ENCODE measurements at places on chromosomes 5 and 9.

DNA sequence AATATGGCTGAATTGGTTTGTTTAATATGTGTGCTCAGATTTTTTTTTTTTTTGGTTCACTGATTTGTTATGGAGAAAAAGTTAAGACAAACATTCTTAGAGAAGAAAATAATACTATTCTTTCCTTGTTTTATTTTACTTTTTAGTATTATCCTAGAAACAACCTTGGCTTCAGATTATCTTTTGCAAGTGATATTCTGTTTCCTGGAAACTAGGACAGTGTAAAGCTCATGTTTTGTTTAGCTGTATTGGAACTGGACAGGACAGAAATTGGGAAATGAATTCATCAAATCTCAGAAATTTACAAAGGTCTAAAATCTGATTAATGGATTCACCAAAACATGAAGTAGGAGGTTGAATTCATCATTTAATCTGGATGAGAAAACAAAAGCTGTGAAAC, 130.5 kb downstream of the FBXL7 start:
- DNase-seq = no peak

GRCh38 chr5:170137694-170138214, 32.1 kb downstream of the FOXI1 start:
- DNase-seq = no peak

- DNase-seq = peak; percentile 91
Measured at GRCh38 chr5:177431317-177432142, 5.1 kb downstream of the GRK6 start.

DNA sequence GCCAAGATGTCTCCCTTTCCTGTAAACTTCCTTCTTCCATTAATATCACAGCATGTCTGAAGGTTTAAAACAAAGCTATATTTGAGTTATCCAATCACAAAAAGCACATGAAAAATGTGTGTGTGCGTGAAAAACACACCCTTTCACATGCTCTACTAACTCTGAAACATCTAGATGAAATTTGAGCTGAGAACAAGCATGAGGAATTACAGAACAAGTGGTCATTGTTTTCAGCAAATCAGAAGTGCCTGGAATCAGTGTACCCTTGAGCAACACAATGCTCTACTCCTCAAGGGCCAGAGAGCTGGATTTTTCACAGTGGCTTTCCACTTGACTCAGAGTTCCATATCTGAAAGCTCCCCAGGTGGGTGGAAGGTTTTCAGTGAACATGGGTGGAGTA, 255.9 kb downstream of the PSAT1 start:
- no peak for DNase-seq

- DNase-seq = no peak
Measured at GRCh38 chr5:125411744-125412560, 665.5 kb upstream of the ZNF608 start.

DNA sequence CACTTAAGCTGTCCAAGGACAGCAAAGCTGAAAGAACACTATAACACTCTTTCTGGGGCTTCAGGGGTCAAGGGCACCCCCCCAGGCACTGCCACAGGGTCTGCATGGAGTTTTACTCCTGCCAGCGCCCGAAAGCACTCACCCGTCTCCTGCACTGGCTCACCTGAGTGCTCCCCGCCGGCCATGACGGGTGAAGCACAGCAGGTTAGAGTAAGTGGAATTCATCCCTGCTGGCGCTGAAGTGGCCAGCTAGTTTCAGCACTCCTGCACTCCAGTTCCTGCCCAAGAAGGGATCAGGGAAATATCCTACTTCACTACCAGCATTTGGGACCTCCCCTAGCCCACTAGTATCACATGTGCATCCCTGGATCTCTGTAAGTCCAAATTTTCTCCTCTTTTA, 516.0 kb downstream of the ZNF608 start:
- DNase-seq = no peak

DNA sequence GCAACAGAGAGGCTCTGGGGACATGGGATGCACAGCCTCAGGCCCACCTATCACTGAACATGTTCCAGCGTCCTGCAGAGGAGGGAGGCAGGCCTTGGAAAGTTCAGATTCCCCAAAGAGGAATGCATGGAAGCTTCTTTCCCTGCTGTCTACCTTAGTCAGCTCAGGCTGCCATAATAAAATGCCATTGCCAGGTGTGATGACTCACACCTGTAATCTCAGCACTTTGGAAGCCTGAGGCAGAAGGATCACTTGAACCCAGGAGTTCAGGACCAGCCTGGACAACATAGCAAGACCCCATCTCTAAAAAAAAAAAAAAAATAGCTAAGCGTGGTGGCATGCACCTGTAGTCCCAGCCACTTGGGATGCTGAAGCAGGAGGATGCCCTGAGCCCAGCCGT, 24.5 kb upstream of the TOR1B start:
- DNase-seq = no peak

- no peak for DNase-seq
Measured at GRCh38 chr5:92050970-92051369, 667.9 kb upstream of the ARRDC3 start.

- no peak for DNase-seq
Measured at GRCh38 chr9:115548609-115549260, 430.8 kb upstream of the TNC start.

DNA sequence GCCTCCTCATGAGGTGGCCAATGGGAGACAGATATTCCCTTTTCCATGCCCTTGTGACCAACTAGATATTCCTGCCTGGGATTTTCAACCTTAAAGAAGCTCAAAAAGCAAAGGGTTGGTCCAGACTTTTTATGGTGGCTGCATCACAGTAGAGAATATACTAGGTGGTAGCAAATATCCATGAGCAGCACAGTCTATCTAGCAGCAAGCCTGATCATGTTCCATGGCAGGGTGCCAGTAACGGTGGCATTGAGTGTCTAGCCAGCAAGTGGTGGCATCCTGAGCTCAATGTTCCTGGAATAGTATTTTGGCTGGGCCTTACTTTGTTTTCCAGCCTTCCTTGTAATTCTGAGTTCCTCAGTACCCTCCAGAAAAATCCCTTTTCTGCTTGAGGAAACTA, 25.8 kb downstream of the CDC25C start:
- DNase-seq = no peak

DNA sequence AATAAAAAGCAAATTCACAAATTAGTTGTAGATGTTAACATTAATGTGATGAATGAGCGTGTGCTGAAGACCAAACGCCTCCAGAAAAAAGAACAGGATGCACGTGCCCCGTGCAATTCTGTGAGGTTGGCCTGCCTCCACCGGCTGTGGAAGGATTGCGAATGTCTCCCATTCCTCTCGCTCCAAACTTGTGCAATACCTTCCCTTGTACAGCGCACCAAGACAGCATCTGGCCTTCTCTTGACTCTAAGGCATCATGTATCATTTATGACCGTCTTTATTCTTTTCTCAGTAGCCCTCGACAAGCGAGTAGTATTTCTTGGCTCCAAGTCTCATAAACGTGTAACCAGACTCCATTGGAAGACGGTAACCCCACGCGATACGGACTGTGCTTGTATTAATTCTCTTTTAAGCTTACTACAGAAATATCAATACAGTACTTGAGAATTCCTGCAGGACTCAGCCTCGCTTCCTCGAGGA, 1.5 kb upstream of the TESK1 start:
- no peak for DNase-seq

- DNase-seq = no peak
Measured at GRCh38 chr9:83422527-83422926, 115.7 kb downstream of the FRMD3 start.

GRCh38 chr5:169161022-169161680, 139.8 kb downstream of the SLIT3 start:
- no peak for DNase-seq

GRCh38 chr9:133904346-133905090, 87.6 kb downstream of the VAV2 start:
- no peak for DNase-seq

GRCh38 chr9:14899815-14900193, 10.4 kb downstream of the FREM1 start:
- no peak for DNase-seq

GRCh38 chr5:1651971-1652872, 128.5 kb upstream of the LPCAT1 start:
- DNase-seq = no peak

DNA sequence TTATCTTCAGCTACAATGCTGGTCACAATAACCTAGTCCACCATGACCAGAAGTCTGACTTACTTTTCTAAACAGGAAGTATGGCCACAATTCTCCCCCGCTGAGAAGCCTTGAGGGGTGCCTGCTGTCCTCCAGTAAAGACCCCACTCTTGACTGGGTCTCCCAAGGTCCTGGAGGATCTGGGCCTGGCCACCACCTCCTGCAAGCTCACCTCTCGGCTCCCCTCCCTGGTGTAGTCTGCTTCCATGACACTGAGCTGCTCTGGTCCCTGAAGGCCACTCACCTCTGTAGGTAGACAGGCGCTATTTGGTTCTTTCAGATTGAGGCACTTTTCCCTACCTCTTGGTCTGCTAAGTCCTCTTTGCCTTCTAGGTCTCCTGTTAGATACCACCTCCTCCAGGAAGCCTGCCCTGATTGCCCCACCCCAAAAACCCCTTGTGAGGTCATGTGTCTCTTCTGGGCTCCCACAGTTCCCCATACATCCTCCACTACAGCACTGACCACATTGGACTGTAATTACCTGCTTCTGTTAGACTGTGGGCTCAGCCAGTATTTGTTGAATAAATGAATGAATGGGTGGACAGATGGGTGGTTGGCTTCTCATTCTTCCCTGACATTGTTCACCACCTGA, 62.6 kb upstream of the IER5L start:
- no peak for DNase-seq

DNA sequence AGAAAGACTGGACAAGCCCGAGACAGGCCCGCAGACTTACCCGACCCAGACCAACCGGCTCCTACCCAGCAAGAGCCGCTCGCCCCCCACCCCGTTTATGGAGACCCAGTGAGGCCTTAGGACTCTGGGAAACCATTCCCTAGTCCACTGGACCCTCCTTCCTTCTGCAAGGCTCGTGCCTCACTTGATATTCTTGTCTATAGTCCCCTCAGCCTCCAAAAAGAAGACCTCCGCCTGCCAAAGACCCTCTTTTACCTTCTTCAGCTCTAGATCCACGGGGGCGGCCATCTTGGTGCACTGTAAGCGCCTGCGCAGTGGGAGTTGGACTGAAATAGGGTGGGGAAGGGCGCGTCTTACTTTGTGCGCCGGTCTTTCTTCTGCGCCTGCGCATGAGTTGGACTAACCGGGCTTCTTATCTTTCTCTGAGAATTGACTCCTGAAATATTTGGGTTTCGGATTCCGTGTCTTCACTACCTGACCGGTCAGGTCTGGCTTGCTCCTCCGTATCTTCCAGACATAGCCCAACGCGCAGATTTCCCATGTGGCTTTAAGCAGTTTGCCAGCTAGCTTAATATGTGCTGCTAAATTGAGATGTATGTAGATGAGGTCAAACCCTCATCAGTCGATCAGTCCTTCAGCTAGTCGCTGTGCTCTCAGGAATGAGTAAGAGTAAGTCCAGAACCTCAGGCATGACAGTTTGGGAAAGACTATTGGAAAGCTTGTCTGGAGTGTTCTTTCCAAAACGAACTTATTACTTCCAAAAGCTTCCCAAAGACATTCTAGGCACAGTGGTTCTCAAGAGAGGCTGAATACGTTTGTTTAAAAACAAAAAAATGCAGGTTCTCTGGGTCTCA, at the start of gene PFDN1:
Gene PFDN1 (minus strand): TSS at position 316 of the 854 bp plus-strand sequence. CDS start 28 bp downstream, at position 288.
- DNase-seq = peak; percentile 91

GRCh38 chr5:167771571-167771970, 519.9 kb upstream of the WWC1 start:
- DNase-seq = no peak

DNA sequence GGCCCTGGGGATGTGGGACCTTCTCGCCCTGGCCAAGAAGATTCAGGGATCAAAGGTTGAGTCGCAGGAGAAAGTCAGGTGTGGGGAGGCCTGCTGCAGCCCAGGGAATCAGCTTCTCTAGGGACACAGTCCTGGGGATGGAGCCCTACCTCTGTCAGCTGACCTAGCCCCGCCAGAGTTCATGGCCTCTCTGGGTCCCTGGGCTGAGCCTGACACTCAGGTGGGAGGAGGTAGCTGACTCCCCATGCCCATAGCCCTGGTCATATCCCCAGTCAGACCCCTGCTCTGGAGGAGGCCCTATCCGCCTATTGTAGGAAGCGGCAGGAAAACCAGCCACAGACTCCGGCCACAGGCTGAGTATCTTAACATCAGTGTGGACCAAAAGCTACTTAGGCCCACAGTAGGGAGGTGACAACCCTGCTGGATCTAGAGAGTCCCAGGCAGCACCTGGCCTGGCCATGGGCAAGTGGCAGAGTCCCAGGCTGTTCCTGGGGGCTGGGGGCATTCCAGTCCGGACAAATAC, 15.0 kb upstream of the MRNIP start:
- DNase-seq = no peak

Data from CD4-positive, alpha-beta T cell (primary cell).